ENCODE measurements at places on chromosomes 16 and 17.

- no peak for DNase-seq
Measured at GRCh38 chr16:54370278-54371040, 83.9 kb upstream of the IRX3 start.

DNA sequence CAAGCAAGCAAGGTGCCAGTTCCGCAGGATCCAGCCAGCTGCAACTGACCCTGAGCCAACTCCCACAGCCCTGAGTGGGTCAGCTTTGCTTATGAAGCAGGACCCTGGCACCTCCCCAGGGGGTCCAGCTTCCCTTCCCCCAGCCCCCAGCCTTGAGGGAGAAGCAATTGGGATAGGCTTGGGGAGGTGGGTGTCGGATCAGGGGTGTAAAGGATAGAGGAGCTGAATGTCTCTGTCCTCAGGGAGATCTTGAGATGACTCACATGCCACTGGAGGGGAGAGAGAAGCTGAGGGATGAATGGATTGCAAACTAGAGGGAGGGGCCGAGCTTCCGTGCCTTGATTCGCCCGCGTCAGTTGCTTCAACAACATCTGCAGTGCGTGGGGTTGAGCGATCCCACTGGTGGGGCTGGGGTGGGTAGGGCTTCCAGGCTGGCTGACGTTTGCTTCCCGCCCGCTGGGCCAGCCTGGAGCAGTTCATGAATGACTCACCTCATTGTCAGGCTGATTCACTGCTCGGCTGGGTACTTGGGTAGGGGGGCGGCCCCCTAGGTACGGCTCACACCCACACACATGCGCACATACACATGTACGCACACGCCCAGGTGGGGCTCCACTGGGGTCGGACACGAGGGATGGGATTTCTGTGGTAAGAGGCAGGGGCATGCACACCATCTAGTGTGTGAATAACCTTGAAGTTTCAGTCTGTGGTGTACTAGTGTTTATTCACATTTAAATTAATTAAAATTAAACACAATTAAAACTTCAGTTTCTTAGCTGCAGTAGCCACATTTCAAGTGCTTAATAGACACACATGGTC lies 3.6 kb upstream of the HROB start:
- peak; percentile 99 for DNase-seq

DNA sequence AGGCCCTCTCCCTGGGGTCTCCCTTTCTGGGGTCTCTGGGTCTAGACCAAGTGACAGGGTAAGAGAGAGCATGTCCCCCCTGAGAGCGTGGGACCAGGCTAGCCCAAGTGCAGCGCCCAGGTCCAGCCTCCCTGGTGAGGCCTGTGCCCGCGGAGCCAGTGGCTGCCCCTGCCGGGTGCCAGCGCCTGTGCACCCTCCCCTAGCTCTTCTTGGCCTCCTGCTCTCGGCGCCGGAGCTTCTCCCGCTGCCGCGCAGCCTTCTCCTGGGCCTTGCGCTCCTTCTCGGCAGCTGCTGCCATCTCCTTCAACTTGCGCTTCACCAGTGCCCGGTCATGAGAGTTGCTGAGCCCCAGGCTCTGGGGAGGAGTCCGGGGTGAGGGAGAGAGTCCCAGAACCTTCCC lies 17.3 kb downstream of the SAMD14 start:
- DNase-seq = no peak

- DNase-seq = no peak
Measured at GRCh38 chr16:86363057-86363490, 147.3 kb upstream of the FOXF1 start.

- DNase-seq = no peak
Measured at GRCh38 chr17:8489841-8490240, 54.2 kb downstream of the NDEL1 start.

DNA sequence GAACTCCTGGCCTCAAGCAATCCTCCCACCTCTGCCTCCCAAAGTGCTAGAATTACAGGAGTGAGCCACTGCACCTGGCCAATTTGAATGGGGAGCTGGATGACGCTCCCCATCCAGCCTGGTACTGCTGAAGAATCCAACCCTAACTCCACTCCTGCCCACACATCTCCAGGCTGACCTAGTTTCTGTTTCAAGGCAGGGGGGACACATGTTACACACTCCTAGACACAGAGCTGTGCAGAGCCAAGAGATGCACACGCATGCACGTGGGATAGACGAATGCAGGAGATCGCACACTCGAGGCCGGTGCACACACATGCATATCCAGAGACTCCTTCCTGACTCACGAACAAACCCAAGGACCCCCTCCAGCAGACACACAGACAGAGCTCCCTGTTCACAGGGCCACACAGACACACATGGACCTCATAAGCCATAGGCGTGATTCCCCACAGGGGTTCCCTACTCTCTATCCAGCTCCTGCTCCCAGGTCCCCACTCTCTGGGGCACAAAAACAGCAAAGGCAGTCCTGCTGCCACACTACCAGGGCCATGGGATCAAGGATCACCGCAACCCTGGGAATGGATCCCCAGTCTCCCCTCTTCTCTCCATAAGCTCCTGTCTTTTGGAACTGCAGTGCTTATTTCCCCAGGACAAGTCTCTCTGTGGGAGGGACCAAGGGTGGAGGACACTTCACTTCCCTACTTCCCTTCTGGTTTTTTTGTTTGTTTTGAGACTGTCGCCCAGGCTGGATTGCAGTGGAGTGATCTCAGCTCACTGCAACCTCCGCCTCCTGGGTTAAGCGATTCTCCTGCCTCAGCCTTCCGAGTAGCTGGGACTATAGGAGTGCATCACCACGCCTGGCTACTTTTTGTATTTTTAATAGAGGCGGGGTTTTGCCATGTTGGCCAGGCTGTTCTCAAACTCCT lies 14.4 kb downstream of the EPOP start:
- no peak for DNase-seq

All from keratinocyte (primary cell).